ENCODE measurements at places on chromosomes 6 and 20.

GRCh38 chr20:13402171-13402760 is 181.2 kb downstream of the ISM1 start:
- no peak overlapping the region for H3K27ac ChIP-seq
- no peaks in the 10 kb centered on the region for H3K4me1 ChIP-seq
- H3K36me3 ChIP-seq = no peaks in the 10 kb centered on the region
- H3K27me3 ChIP-seq = no peaks in the 10 kb centered on the region
- no peak for DNase-seq

DNA sequence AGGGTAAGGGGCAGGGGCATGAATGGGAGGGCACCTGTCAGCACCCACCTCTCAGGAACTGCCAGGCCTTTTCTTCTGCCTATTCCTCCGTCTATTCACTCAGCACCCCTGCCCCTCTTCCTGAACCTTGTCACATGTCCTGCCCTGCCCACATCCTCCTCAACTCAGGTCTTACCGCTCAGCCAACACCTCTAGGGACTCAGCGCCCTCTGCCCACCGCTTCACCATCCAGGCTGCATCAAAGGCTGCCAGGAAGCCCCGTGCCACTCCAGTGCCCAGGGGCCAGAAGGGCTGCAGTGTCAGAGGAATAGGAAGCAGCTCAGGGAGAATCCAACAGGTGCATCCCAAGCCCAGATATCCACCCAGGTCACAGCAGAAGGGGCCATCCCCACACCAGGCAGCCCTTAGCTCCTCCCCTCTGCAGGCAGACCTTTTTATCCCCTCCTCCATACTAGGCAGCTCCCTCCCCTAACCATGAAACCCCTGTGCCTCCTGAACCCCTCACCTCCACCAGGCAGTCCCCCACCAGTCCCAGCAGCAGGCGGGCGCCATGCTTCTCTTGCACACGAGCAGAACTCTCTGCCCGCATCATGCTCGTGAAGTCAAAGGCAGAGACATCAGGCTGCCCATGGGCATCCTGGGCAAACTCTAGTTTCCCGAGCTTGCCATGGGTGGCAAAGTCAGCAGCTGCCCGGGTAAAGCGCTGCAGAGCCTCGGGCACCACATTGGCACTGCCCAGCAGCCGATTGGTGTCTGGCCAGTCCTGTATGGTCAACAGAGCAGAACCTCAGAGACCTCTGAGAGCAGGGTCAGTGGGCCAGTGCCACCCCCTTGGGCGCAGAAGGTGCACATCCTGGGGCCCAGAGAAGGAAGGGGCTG is 5.5 kb downstream of the MICAL1 start:
- H3K27me3 ChIP-seq = peaks cover 10% of the 10 kb centered on the region
- no peak overlapping the region for H3K4me3 ChIP-seq
- H3K4me1 ChIP-seq = no peaks in the 10 kb centered on the region

DNA sequence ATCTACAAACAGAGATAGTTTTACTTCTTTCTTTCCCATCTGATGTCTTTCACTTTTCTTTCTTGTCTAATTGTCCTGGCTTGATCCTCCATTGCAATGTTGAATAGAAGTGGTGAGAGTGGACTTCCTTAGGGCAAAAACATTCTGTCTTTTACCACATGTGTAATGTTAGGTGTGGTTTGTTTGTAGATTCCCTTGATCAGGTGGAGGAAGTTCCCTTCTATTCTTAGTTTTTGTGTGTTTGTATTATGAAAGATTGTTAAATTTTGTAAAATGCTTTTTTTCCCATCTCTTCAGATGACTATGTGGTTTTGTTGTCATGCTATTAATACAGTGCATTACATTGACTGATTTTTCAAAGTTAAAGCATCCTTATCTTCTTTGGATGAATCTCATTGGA is 41.6 kb upstream of the DUSP22 start:
- no peaks in the 10 kb centered on the region for H3K4me1 ChIP-seq
- no peaks in the 10 kb centered on the region for H3K36me3 ChIP-seq
- no peaks in the 10 kb centered on the region for H3K27me3 ChIP-seq
- no peak for DNase-seq
- no peak overlapping the region for H3K27ac ChIP-seq

DNA sequence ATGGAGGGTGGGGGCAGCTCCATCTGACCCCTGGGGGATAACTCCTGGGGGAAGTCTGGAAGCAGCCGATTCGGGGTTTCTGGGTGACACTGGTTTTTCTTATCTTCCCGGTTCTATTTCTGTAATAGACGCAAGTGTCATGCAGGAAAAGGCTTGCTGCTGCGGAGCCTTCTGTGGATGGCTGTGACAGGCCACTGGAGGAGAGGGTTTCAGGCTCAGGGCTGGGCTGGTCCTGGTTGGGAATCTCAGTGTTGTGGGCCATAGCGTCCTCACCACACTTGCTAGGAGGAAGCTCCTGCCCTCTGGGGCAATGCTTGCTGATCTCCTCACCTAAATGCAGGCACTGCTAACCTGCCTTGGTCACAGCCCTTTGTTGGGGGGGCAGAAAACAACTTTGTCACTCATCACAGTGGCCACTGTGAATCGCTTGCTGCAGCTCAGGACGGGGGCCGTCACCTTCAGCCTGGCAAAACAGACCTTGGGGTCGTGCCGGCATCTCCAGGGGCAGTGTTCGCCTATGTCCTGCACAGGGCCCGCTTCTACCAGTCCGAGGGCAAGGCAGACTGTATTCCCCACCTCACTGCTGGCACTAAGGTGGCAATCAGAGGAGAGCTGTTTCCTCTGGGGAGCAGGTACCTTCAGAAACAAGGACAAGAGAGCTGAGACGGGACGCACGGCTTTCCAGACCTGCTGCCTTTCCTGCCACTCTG is 4.4 kb upstream of the TUBB1 start:
- no peak for DNase-seq
- no peaks in the 10 kb centered on the region for H3K4me1 ChIP-seq

DNA sequence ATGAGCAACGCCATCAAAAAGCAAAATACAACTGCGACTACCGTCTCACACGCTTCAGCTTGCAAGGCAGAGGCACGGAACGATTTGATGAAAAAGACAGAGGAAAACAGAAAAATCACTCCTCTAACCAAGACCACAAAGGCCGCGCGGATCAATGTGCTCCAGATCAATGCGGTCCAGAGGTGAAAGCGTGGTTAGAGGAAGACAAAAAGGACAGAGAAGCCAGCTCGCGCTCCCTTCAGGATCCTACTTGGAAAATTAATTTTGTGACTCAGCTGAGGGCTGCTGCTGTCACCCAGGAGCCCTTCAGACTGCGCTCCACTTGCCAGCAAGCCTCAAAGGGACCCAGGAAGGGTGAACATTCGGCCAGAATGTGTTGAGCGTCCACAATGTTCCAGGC is 140.2 kb upstream of the RPS6KA2 start:
- H3K27ac ChIP-seq = no peak overlapping the region
- H3K36me3 ChIP-seq = no peaks in the 10 kb centered on the region
- H3K27me3 ChIP-seq = no peaks in the 10 kb centered on the region
- H3K4me3 ChIP-seq = no peak overlapping the region
- peaks cover 4% of the 10 kb centered on the region for H3K4me1 ChIP-seq
- peak; percentile 52 for DNase-seq

- no peak overlapping the region for H3K4me3 ChIP-seq
- DNase-seq = no peak
- H3K36me3 ChIP-seq = no peaks in the 10 kb centered on the region
- H3K27ac ChIP-seq = no peak overlapping the region
- no peaks in the 10 kb centered on the region for H3K4me1 ChIP-seq
Observed at GRCh38 chr6:55100686-55101085, 73.6 kb upstream of the HCRTR2 start.

DNA sequence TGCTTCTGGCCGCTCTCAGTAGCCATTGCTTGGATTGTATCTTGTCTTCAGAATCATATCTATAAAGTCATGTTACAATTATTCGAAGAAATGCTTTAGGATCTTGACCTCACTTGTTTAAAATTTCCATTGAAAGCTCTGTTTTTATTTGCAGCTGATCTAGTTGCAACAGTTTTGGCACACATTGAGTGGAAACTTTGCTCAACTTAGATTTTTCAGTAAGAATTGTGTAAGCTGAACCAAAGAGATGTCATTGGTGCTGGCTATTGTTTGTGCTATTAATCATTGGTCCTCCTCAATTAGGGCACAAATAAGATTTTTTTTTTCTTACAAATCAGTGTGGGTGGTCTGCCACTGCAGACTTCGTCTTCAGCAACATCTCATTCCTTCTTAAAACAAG is 649.2 kb downstream of the MMUT start:
- H3K27me3 ChIP-seq = no peaks in the 10 kb centered on the region
- no peak overlapping the region for H3K27ac ChIP-seq
- H3K36me3 ChIP-seq = no peaks in the 10 kb centered on the region
- H3K4me3 ChIP-seq = no peak overlapping the region
- no peak for DNase-seq

DNA sequence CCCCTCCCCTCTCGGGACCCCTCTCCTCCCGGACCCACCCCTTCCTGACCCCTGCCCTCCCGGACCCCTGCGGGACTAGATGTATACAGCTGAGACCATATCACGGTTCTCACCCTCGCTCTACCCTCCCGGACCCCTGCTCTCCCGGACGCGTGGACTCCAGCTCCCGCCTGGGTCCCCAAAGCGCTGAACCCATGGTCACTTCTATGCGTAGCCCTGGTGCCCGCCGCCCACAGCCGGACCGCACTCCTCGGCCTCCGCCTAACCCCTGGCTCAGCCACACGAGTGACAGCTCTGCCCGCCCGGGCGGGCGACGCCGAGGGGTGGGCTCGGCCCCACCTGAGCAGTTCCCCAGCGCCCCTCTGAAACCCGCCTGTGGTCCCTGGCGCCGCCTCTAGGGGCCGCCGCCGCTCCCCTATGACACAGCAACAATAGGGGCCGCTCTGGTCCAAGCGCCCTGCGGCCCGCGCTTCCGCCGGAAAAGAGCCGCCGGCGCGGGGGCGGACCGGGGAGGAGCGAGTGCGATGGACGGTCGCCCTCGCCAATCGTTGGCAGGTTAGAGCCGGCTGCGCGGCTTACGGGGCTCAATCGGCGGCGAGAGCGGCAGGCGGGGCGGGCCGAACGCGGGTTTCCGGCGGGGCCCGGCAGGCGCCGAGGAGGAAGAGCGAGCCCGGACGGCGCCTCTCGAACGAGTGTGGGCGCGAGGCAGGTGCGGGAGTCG is at the start of gene ADRM1:
Gene ADRM1, plus strand, starts transcription at position 657 of the 721 bp plus-strand sequence. CDS start 572 bp downstream, outside the sequence.
- peaks cover 13% of the 10 kb centered on the region for H3K4me1 ChIP-seq
- no peaks in the 10 kb centered on the region for H3K27me3 ChIP-seq
- peaks cover 38% of the 10 kb centered on the region for H3K36me3 ChIP-seq
- H3K4me3 ChIP-seq = peak within 1 kb of the TSS; percentile 98
- peak within 1 kb of the TSS; percentile 96 for H3K27ac ChIP-seq
- DNase-seq = peak; percentile 99

DNA sequence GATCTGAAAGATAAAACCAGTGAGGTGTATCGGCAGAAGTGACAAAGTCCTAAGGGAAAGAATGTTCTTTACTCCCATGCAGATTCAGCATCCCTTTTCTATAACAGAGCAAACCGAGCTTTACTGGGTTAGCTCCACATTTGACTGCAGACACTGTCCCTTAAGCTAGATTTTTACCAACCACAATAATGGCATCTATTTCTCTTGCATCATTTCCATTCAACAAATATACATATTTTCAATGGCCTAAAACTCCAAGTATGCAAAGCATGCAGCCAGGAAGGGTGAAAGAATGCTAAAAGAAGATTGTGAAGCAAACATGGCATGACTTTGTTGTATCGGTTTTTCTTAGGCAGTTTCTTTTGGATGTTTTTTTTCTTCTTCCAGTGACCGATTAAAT is 255.4 kb downstream of the OGFRL1 start:
- no peaks in the 10 kb centered on the region for H3K27me3 ChIP-seq
- DNase-seq = no peak
- H3K36me3 ChIP-seq = no peaks in the 10 kb centered on the region
- no peak overlapping the region for H3K4me3 ChIP-seq
- no peaks in the 10 kb centered on the region for H3K4me1 ChIP-seq
- H3K27ac ChIP-seq = no peak overlapping the region

All from endodermal cell (in vitro differentiated cells).